ENCODE measurements at places on chromosomes 1 and 21. TPM values are rescaled to one million over a fixed set of nuclear protein-coding genes. Genes with fewer than 3 reads are reported as not detected.

GRCh38 chr1:43587594-43587993, 56.9 kb downstream of the PTPRF start:
- DNase-seq, result no peak

GRCh38 chr1:174217787-174218574, 58.7 kb downstream of the RABGAP1L start:
- DNase-seq, result no peak

- no peak for DNase-seq
Observed at GRCh38 chr1:26045722-26046245, at the start of gene SLC30A2. SLC30A2 (minus strand) TSS chr1:26046118; CDS start chr1:26045896, 222 bp downstream.

DNA sequence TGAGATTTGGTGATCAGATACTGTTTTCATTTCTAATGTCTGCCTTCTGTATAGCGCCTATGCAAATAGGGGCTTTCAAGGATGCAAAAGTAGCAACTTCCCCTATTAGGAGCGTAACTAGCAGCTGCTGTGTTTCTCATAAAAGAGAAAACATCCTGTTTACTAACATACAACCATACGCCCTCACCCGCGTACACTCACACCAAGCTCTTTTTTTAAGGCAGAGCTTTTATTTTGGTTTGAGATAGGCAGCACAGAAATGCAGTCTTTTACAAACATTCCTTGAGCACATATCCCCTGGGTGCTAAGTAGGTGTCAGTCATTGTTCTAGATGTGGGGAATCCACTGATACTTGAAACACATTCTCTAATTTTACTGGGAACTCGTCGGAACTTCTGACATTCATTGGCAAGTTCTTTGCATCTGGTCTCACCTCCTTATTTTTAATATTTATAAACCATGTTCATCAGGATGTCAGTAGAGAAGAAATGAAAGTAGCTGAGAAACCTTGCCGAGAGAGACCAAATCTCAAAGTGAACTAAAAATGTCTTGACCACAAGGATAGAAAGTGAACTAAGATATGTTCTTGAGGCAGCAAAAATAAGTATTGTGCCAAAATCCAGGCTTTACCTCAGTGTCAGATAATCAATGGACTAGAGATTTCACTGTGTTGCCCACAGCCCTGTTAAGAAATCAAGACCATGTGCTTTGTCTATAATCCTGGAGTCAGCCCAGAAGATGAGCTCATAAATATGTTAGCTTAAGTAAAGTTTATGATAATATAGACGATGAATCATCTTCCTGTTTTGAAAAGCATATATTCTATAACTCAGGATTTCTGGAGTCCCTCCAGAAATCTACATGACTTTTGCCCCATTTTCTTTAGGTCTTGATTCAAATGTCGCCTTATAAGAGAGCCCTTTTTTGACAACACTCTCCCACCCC, 350.9 kb downstream of the ST6GALNAC3 start:
- DNase-seq, result no peak

DNA sequence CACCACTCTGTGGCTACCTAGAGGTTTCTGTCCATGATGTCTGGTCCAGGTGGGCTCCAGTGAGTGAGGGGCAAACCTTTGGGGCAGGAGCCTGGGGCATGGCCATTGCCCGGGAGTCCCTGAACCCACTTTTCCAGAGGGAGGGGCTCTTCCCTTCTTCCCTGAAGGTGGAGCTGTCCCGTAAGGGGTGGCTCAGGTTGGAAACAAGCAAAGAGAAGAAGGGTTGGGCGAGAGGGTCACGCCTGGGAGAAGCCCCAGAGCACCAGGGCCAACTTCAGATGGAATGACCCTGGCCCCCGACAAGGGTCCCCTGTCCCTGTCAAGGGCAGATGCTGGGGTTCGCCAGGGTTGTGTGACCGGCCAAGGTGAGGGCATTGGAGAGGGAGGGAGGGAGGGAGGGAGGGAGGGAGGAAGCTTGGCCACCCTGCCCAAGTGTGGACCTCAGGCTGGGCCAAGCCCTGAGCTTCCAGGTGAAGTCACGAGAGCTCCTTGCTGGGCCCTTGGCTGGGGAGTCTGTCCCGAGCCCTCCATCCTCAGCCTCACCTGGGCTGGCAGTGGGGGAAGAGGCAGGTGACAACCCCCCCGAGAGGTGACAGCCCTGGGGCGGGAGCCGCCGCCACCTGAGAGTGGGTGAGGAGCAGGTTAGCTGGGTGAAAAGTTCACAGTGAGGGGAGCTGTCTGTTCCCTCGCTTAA, 69.6 kb downstream of the DHRS3 start:
- DNase-seq, result no peak

DNA sequence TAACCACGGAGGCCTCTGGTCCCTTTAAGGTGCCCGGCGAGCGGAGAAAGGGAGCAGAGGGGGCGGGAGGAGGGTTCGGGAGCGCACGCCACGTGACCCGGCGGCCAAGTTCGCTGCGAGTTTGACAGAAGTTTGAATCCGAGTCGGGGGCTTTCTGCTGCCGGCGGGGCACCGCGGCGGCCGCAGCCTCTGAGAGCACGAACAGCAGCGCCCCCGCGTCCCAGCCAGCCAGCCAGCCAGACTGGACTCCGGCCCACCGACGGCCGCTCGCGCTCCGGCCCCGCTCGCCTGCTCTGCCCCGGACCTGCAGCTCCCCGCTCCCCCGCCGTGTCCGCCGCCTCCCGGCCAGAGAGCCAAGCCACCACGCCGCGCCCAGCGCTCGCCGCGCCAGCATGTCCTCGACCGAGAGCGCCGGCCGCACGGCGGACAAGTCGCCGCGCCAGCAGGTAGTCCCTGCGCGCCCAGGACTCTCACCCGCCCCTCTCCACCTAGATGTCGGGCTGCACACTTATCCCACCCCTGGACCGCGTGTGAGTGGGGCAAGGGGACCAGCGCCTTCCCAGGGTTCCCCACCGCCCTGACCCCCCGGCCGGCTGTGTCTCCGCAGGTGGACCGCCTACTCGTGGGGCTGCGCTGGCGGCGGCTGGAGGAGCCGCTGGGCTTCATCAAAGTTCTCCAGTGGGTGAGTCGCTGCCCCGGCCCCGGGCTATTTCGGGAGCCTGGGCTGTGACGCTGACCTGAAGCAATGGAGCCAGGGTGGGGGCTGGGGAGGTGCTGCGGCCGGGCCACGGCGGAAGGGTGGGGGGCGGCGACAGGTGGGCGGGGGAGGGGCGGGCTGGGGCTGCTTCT, at the start of gene SYPL2:
Gene SYPL2, plus strand, starts transcription at position 95 of the 849 bp plus-strand sequence. Its CDS starts 298 bp downstream, at position 393.
- DNase-seq, result no peak

GRCh38 chr1:67058242-67058641, 4.3 kb upstream of the SLC35D1 start:
- no peak for DNase-seq

The SYT14 gene
- total RNA-seq, result 3.8 TPM

The KRTAP10-3 gene
- not detected for total RNA-seq

The SNAPIN gene
- 30.2 TPM for total RNA-seq

The NHLH1 gene
- not detected for total RNA-seq

The SH2D2A gene
- total RNA-seq, result 1.6 TPM

The KCNA3 gene
- total RNA-seq, result 0.85 TPM
